ENCODE measurements at places on chromosomes 4 and X.
A peak's percentile ranks its signal among the peaks of the same experiment; 100 is the strongest.

GRCh38 chr4:143344041-143344440, 7.4 kb downstream of the GAB1 start:
- DNase-seq, result no peak

GRCh38 chr4:113051361-113051760, 1.9 kb downstream of the ANK2 start:
- no peak for DNase-seq

DNA sequence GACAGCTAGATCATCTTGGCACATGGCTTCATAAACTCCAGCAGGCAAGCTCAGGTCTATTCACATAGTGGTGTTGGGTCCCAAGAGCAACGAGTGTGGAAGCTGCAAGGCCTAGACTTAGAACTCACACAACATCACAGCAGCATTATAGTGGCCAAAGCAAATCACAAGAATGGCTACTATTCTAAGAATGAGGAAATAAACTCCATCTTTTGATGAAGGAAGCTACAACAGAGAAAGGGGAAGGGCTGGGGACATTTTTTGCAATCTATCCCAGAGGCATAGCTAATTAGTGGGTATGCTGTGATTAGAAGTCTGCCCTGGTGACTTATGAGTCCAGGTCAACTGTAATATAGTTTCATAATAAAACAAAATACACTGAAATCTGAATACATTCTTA, 42.9 kb upstream of the TAB3 start:
- no peak for DNase-seq

DNA sequence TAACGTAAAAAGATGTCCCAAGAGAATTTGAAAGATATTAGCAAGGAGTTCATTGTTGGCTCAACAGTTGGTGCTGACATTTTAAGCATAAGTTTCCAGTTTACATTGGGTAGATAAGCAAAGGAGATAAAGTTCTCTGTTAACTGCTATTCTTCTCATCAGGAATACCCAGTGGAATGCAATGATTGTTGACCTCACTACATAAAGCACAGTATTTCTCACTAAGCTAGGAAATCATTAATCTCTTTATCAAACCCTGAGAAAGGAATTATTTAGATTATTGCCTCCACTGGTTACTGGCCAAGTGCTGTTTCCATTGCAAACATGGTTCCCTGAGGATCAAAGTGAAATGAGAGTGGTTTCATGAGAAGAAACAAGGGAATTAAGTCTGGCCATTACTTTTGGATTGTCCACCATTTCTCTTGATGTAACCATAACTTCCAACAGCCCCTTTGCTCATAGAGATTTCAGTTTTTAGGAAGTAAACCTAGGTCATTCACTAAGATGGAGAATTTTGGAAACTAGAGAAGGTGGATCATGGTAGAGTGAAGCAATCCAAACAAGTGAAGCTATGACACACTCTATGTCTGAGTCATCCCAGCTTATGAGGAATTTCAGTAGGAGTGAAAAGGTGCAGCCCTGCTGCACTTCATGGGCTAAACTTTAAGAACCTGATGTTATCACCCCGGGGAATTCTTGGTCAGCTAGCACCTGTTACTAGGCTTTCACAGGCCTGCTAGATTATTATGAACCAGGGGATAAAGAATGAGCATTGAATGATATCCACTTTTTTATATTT, 163.4 kb downstream of the AREG start:
- DNase-seq, result peak; percentile 79

DNA sequence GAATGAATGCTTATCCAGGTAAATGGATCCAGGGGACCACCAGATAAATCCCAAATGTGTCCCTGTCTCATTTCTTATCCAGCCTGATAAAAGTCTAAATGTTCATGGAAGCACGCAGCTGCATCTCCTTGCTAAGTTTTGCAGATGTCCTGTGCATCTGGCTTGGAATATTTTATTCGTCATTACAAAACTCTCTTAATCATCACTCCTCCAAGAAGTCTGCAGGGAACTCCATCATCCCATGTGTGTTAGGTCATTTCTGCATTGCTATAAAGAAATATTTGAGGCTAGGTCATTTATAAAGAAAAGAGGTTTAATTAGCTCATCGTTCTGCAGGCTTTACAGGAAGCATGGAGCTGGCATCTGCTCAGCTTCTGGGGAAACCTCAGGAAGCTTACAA, 297.2 kb downstream of the HS3ST1 start:
- no peak for DNase-seq

Measured in LHCN-M2 (cell line).